Pancreas (tissue), 10 donors: ENCODE measurements at places on chromosomes 2 and 18. TPM values are rescaled to one million over a fixed set of nuclear protein-coding genes. Genes with fewer than 3 reads are reported as not detected.

Gene NEB
- total RNA-seq = 0.71 TPM

Gene RAB6C
- total RNA-seq = not detected

Gene MROH2A
- total RNA-seq = not detected

Gene MLPH
- 6.2 TPM for total RNA-seq

DNA sequence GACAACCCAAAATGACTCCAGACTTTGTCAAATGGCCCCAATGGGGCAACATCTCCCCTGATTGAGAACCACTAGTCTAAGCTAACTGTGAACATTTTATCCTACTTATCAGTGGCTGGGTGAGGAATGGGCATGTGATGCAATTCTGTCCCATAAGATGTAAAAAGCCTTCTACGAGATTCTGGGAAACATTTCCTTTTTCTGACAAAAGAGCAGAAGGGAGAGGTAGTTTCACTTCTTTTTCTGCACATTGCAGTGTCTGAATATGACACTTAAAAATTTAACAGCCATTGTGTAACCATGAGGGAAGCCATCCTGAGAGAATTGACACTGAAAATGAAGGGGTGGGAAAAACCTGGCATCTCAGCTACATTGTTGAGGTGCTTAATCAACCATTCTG is 17.3 kb upstream of the MARCHF4 start:
- DNase-seq = no peak

- no peak for DNase-seq
Observed at GRCh38 chr2:166921261-166921896, 33.1 kb downstream of the XIRP2 start.

GRCh38 chr2:241009601-241010530 is 11.4 kb downstream of the SNED1 start:
- peak; percentile 62 for DNase-seq

DNA sequence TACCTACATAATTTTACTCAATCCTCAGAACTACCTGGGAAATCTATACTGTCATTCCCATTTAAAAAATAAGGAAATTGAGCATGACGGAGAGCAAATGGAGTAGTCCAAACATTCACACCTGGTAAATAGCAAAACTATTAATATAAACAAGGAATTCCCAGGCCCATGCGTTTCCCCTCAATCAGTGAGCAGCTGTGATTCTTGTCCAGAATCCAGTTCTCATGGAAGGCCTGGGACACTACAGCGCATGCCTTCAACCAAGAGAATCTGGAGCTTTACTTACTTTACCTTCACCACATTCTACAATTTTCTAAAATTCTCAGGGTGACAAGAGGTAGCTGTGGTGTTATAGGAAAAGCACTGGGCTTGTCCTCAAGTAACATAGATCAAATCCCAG is 259.0 kb downstream of the LRATD1 start:
- DNase-seq = no peak

GRCh38 chr2:217451666-217452065 is 551.1 kb downstream of the TNS1 start:
- no peak for DNase-seq
